Neural crest cell (in vitro differentiated cells): ENCODE measurements at places on chromosomes 12 and 14. TPM values are rescaled to one million over a fixed set of nuclear protein-coding genes. Genes with fewer than 3 reads are reported as not detected.

Gene RPGRIP1
- total RNA-seq: not detected in 2 replicates

Gene ITGA5
- total RNA-seq: 20.1 and 22.0 TPM in 2 replicates

Gene RAB21
- total RNA-seq: 59.1 and 63.7 TPM in 2 replicates

Gene BMP4
- total RNA-seq: 1.1 and 1.3 TPM in 2 replicates

Gene ACOT4
- 0.98 TPM in 2 replicates for total RNA-seq

Gene ESYT1
- 118 and 121 TPM in 2 replicates for total RNA-seq

Gene HDAC7
- total RNA-seq: 76.0 and 76.6 TPM in 2 replicates

DNA sequence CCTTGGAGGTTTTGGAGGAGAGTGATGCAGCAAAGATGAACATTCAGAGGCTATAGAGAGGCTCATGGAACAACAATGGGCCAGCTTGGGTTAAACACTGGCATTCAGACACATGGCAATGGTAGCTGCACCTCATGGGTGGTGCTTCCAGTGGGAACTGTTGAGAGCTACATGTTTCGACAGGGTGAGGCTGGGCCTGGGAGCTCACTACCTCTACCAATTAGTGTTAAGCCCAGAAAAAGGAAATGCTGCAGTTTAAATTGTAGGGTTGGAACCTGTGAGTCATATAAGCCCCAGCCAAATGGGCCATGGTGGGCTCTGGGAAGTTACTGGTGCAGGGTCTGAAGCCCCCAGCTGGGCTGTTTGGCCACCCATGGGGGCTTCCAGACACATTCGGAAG, 279.7 kb downstream of the ZFP36L1 start:
- no peak for DNase-seq

DNA sequence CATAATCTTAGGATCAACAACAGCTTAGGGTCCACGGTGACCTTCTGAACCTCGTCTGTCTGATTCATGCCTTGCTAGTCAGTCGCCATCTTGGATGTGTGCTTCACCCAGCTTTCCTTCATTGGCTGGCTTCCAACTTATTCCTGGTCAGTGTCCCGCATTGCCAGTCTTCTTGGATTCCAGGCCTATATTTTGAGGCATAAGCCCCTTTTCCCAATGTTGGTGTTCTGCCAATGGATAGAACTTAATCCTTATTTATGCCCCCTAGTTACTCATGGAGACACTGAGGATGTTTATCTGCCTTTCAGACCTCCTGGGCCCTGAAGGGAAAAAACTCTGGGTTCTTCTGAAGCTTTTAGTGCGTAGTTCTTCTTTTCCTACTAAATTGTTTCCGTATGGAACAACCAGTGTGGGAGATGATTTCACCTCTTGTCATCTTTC, 5.8 kb downstream of the JDP2 start:
- no peak for DNase-seq

GRCh38 chr12:29198901-29199300, 49.8 kb downstream of the FAR2 start:
- no peak for DNase-seq

- no peak for DNase-seq
Measured at GRCh38 chr14:96096639-96097610, 57.8 kb downstream of the C14orf132 start.

DNA sequence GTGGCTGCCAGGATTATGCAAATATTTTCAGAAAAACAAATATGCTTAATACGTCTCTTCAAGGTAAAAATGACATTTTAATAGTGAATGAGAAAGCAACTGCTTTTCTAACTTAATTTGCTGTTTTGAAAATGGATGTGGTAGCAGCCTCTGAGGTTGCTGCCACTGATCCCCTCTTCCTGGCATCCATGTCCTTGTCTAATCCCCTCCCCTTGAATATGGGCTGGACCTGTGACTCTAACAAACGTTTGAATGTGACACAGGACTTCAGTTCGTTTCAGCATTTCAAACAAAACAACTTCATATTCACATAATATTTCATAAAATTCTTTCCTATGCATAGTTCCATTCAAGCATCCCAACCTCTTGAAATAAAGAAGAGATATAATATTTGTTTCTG, 64.2 kb upstream of the SLC38A2 start:
- DNase-seq: no peak

DNA sequence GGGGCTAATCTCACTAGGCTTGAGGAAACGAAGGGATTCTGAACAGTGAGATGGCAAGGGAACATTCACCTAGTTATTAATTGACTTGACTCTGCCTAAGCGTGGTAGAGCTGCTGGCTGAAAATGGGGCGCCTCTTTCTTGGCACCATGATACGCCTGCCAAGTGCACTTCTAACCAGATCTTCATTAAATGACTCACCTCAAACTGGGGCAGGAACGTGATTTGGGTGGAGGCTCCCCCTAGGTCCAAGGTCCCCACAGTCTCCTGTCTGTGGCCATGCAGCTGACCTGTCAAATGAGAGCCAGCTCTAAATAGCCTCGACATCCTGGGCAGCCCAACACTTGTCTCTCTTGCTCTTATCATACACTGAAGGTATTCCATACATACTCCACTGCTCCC, 26.0 kb downstream of the COQ6 start:
- DNase-seq: no peak

DNA sequence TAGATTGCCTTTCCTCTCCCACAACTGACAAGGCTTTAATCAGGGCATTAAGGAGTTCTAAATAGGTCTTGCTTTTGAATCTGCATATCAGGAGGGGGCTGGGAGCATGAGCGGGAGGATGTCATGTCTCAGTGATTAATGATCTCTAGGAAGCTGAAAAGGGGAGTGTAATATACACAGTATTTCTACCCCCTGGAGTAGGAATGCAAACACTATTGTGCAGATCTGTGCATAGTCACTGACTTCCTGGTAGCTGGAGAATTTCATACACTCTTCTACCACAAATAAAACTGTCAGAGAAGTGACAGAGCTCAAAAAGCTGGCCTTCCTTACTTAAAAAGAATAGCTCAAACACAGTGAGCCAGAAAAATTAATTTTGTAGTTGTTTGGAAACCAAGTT, 65.8 kb downstream of the RIC8B start:
- DNase-seq: no peak

GRCh38 chr12:14408208-14408607, 42.7 kb downstream of the ATF7IP start:
- DNase-seq: no peak

DNA sequence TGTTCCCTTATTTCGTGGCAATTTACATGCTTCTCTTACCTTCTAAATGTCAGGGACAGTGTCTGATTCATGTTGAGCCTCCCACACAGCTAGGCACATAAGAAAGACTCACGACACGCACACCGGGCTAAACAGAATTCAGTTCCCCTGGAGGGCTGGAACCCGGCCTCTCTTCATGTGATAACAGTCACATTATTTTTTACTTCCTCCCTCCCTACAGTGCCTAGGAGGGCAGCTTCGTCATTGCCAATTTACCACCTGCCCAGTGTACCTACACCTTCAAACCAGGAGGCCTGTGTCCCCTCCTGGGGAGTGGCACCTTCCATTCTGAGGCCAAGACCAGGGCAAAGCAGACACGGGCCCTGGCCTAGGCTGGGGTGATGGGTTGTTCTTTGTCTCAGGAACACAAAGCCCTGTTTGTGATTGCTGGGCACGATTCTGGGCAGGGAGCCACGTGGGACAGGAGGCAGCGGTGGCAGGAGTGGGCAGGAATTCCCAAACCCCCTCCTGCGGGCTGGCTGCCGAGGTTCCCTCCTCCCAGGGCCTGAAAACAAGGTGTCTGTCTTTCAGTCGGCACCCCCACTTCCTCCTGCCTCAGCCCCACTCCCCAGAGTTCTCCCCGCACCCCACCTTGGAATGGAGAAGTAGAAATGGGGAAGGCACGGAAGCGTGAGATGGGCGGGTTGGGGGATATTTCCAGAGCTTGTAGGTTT, 6.8 kb upstream of the RASAL1 start:
- no peak for DNase-seq

DNA sequence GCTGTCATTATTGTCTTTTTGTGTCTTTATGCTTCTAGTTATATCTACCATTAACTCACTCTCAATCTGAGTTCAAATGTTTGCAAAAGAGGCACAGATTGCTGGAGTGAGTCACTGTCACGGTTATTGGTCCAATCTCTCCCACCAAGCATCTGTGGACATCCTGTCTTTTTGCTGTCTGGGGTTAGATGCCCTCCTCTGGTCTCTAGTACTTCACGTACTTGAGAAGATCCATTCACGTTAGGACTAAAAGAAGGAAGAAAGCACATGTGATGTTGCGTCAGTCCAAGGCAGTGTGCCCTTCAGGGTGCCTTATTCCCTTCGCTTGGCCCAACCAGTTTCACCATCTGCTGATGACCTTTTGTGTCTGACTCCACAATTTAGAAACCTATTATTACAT, 72.3 kb upstream of the STXBP6 start:
- DNase-seq: no peak

GRCh38 chr14:105999361-106000028, 473.1 kb downstream of the TMEM121 start:
- peak; percentile 1 for DNase-seq

GRCh38 chr12:107091381-107091780, 2.0 kb downstream of the CRY1 start:
- no peak for DNase-seq

GRCh38 chr12:74889563-74890236, 319.9 kb downstream of the KCNC2 start:
- DNase-seq: no peak

DNA sequence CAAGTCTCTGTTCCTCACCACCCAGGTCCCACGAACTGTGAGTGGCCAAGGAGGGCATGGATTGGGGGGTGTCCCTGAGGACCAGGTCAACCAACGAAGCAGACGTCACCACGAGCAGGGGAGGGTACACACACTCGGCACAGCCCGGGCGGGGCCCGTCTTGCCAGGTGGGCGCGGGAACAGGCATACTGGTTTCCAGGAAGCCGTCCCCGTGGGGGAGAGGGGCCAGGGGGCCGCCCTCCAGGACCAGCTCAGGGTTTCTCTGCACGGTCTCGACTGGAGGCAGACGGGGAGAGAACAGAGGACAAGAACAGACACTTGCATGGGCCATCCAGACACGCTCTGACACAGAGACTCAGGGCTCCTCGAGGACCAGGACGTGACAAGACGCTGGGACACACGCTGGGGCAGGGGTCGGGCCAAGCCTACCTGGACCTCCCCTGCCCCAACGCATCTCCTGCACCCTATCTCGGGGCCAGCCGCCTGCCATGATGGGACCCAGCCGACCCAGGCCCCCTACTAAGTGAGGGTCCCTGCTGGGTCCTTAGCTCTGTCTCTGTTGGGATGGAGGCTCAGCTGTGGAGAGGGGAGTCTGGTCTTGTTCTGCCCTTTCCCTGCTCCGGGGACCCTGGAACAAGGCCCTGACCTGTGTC, 11.3 kb downstream of the ARL6IP4 start:
- DNase-seq: no peak

DNA sequence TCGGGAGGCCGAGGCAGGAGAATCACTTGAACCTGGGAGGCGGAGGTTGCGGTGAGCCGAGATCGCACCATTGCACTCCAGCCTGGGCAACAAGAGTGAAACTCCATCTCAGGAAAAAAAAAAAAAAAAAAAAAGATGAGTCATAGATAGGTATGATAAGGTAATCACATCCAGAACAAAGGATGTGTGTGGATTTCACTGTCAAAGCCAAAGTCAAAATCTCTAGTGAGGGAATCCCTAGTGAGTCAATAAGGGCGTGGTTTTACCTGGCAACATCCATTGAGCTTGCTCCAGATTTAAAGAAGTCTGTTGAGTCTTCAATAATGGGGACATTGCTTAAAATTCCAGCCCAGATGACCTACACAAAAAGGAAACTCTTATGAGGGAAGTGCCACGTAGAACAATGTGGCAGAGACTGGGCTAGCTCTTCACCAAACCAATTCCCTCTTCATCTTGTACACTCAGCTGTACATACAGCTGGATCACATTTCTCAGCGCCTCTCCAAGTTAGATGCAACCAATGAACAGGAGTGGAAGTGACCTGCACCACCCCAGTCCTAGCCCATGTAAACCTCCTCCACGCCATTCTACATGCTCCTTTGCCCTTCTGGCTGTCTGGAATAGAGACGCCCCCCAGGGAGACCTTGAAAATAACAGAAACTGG, 23.4 kb downstream of the ALDH1L2 start:
- no peak for DNase-seq

DNA sequence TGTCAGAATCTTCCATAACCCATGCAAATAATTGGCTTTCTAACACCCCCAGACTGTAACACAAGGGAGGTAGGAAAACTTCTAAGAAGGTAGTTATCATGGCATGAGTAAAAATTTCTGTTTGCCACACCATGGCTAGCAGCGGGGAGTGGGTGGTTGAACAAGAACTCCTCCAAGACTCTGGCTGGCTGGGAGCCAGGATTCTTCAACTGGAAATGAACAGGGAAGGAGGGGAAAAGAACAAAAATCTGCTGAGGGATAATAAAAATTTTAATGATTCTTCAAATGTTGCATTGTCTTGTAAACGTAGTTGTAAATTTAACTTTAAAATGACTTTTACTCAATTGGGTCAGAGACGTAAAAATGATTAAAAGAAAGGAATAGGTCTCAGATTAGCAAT, 78.9 kb downstream of the AKAP6 start:
- DNase-seq: no peak

- DNase-seq: no peak
Measured at GRCh38 chr14:28769276-28769880, 2.8 kb downstream of the FOXG1 start.

DNA sequence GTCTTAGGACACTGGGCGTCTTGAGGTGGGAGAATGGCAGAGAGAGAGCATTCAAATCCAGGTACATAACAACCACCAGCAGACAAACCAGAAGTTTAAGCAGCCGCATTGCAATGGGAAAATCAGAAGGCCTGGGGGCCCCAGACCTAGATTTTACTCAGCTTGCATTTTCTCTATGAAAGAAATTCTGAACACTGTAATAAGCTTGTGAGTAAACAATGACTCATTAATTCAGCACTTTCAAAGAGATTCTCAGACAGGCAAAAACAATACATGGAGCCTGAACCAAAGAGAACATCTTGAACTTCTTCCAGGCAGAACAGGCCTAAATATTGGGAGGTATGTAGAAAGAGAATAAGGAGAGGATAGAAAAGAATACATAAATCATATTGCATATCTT, 69.8 kb upstream of the IFNG-AS1 start:
- DNase-seq: no peak

DNA sequence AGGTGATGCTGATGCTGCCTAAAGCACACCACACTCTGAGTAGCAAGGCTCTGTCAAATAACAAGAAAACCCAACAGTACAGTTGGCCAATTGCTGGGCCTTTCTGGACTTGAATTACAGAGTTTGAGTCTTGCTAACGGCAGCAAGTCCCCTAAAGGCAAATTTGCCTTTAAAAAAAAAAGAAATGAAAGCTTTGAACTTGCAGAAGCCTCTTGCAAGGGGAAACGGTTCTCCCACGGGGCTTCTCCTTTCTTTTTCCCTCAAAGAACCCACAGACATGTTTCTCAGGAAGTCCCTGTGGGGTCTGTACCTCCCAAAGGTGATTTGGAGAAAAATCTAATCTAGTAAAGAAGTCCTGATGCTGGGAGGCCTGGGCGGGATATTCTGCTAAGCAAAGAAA, 191.3 kb upstream of the MYL2 start:
- DNase-seq: no peak
